ENCODE measurements at places on chromosomes 1 and 21. TPM values are rescaled to one million over a fixed set of nuclear protein-coding genes. Genes with fewer than 3 reads are reported as not detected.

The OR2L8 gene
- total RNA-seq, result not detected

The PCAT6 gene
- not detected for total RNA-seq

The ESRRG gene
- not detected for total RNA-seq

The TBX19 gene
- total RNA-seq, result 0.47 TPM

The SLC44A3 gene
- 3.8 TPM for total RNA-seq

DNA sequence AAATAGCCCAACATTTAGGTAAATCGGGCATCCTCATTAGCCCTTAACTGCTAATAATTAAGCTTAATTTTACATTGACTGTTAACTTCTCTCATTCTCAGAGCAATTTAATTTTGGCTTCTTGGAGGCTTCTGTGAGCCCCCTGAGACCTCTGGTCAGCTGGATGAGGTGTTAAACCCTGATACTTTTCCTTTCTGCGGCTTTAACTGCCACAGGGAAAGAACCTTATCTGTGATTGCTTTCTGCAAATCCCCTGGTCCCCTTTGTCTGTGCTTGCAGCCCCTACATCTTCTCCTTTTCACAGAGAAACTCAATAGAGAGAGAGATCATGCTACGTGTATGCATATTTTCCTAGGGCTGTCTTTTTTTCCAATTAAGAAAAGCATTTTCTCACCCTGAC lies 184.5 kb upstream of the CSF3R start:
- H3K27ac ChIP-seq, result no peak overlapping the region
- no peaks in the 10 kb centered on the region for H3K36me3 ChIP-seq
- no peak overlapping the region for H3K4me3 ChIP-seq
- no peak for DNase-seq

DNA sequence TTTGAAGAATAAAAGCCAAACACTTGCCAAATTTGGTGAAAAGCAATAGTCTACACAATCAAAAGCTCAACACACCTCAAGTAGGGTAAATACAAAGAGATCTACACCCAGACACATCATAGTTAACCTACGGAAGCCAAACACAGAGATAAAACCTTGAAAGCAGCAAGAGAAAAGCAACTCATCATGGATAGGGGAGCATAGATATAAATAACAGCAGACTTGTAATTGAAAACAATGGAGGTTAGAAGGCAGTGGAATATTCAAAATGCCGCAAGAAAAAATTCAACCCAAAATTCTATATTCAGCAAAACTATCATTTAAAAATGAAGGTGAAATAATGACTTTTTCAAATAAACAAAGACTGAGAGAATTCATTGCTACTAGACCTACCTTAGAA lies 105.1 kb downstream of the ITSN1 start:
- H3K27ac ChIP-seq, result no peak overlapping the region
- H3K27me3 ChIP-seq, result no peaks in the 10 kb centered on the region
- H3K4me1 ChIP-seq, result no peaks in the 10 kb centered on the region
- no peak overlapping the region for H3K4me3 ChIP-seq

DNA sequence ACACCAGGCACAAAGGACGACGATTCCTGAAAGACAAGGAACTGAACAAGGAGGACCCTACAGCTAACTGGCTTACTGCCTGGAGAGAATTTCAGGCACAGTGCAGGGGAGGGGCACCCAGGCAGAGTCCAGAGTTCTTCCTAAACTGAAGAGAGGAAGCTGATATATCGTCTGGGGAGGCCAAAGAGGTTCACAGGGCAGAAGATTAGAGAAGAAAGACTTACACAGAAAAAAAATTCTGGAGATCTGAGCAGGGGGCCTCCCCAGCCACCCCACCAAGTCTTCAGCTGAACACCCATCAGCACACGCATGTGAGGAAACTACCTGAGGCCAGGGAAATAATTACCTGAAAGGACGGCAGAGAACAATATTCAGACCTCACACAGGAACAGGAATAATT lies 24.6 kb downstream of the SORT1 start:
- H3K4me1 ChIP-seq, result peaks cover 40% of the 10 kb centered on the region
- H3K36me3 ChIP-seq, result no peaks in the 10 kb centered on the region
- no peaks in the 10 kb centered on the region for H3K27me3 ChIP-seq
- no peak for DNase-seq
- H3K4me3 ChIP-seq, result no peak overlapping the region

DNA sequence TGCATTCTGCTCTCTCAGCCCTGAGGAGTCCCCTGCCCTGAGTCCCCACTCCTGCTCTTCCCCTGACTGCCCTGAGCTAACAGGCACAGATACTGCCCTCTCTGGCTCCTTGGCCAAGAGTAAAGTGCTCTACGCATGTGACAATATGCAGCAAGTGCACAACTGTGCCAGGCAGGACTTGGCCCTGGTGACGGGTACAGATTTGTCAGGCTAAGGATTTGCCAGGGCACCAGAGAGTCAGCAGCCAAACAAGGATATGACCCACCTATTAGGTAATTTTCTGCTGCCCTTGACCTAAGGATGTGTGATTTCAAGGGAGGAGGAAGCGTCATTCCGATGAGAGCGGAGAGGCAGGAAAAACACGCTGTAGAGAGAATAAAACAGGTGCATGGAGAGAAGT lies 339.0 kb downstream of the PTPRU start:
- H3K36me3 ChIP-seq, result no peaks in the 10 kb centered on the region
- no peaks in the 10 kb centered on the region for H3K4me1 ChIP-seq
- no peak overlapping the region for H3K27ac ChIP-seq
- H3K4me3 ChIP-seq, result no peak overlapping the region

GRCh38 chr1:172870901-172871606 lies 179.7 kb downstream of the TNFSF18 start:
- H3K4me3 ChIP-seq, result no peak overlapping the region
- H3K27ac ChIP-seq, result no peak overlapping the region

DNA sequence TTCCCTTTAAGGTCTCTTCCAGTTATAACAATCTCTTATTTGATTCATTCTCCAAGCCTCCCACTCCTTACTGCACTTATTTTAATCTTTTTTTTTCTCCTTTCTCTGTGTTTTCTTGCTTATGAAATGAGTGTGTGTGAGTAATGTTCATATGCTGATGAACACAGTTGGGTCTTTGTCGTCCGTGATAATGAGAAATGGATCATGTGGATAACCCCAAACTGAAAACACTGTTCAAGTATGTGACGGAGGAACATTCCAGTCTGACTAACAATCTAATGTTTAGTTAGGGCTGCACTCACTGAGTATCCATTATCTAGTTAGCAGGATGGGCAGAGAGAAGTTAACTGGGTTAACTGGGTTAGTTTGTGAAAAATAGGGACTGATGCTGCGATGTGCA lies 253.1 kb upstream of the DUSP10 start:
- H3K4me1 ChIP-seq, result peaks cover 58% of the 10 kb centered on the region
- H3K27ac ChIP-seq, result peak overlapping the region; percentile 12
- H3K27me3 ChIP-seq, result no peaks in the 10 kb centered on the region

GRCh38 chr21:25396135-25396711 lies 211.1 kb downstream of the MRPL39 start:
- H3K4me3 ChIP-seq, result no peak overlapping the region
- H3K36me3 ChIP-seq, result no peaks in the 10 kb centered on the region
- H3K27me3 ChIP-seq, result no peaks in the 10 kb centered on the region
- no peak overlapping the region for H3K27ac ChIP-seq

GRCh38 chr1:118113261-118113660 lies 71.8 kb downstream of the SPAG17 start:
- H3K4me3 ChIP-seq, result no peak overlapping the region
- no peaks in the 10 kb centered on the region for H3K36me3 ChIP-seq
- H3K27ac ChIP-seq, result no peak overlapping the region
- H3K4me1 ChIP-seq, result peaks cover 36% of the 10 kb centered on the region

- H3K36me3 ChIP-seq, result peaks cover 36% of the 10 kb centered on the region
- no peak for DNase-seq
- no peaks in the 10 kb centered on the region for H3K27me3 ChIP-seq
- peak overlapping the region; percentile 63 for H3K27ac ChIP-seq
Measured at GRCh38 chr21:28974531-28975227, 18.0 kb downstream of the LTN1 start.

DNA sequence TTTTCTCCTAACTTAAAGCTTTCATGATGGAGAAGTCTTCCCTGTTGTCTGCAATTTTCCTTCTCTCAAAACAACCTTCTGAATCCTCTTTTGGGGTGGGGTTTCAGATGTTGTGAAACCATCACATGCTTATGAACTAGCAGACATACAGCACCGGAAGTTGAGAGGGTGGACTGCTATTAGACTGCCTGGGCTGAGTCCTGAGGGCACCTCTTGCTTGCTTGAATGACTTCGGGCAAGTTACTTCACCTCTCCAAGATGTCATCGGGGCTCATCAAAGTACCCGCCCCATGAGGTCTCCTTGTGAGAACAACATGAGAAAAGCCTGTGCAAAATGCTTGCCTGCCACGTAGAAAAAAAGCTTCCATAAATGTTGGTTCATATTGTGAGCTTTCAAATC lies 89.6 kb downstream of the CCDC185 start:
- no peak for DNase-seq
- H3K27me3 ChIP-seq, result no peaks in the 10 kb centered on the region
- H3K36me3 ChIP-seq, result no peaks in the 10 kb centered on the region
- H3K4me1 ChIP-seq, result peaks cover 13% of the 10 kb centered on the region
- no peak overlapping the region for H3K27ac ChIP-seq

GRCh38 chr1:63888984-63889383 lies 115.2 kb downstream of the ROR1 start:
- no peak for DNase-seq
- no peaks in the 10 kb centered on the region for H3K36me3 ChIP-seq
- H3K4me3 ChIP-seq, result no peak overlapping the region

DNA sequence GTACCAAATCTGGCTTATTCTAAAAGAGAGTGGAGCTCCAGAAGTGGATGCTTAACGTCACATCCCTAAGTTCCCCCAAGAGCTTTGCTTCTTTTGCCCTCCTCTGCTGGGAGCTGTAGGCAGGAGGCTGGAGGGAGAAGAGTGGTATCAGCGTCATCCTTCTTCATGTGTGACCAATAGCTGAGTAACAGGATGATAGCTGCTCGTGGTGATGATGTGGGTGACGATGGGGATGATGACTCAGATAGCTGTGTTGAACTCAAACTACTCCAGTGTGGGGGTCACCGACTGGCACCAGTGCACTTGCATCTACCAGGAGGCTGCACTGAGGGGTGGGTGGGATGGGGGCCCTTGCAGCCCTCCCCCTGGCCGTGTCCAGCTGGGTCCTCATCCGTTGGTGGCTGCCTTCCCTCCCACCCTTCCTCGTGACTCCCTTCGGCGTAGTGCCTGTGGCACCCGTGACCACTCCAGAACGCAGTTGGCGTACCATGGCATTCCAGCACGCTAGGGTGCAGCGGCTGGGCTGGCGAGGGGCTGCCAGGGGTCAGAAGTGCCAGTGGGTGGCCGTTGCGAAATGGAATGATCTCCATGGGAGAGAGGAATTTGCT lies 1.1 kb downstream of the IGFN1 start:
- peaks cover 20% of the 10 kb centered on the region for H3K4me1 ChIP-seq
- DNase-seq, result peak; percentile 51
- H3K4me3 ChIP-seq, result no peak overlapping the region
- no peaks in the 10 kb centered on the region for H3K36me3 ChIP-seq
- peak overlapping the region; percentile 29 for H3K27ac ChIP-seq

DNA sequence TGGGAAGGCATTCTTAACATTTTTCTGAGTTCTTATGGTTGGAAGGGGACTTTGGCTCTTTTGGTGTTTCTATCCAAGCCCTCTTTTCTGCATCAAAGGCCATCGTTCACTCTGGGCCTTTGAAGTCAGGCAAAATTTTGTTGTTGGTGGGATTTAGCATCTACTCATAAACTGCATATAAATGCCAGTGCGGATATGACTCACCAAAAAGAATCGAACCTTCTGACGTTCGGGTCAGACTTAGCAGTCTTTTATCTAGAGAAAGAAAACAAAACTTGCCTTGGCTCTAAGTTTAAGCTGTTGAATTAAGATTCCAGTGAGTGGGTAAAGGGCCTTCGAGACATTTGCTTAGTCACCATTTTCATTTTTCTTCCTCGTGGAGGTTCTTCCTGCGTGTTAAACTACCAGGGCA lies 51.4 kb downstream of the EVA1C start:
- DNase-seq, result peak; percentile 97
- peaks cover 10% of the 10 kb centered on the region for H3K36me3 ChIP-seq
- peaks cover 37% of the 10 kb centered on the region for H3K4me1 ChIP-seq
- no peaks in the 10 kb centered on the region for H3K27me3 ChIP-seq
- H3K27ac ChIP-seq, result peak overlapping the region; percentile 99

- H3K27ac ChIP-seq, result no peak overlapping the region
- peaks cover 7% of the 10 kb centered on the region for H3K4me1 ChIP-seq
- no peaks in the 10 kb centered on the region for H3K36me3 ChIP-seq
Measured at GRCh38 chr1:243249214-243249613, 5.9 kb downstream of the CEP170 start.

GRCh38 chr1:167634435-167634834 lies 4.4 kb downstream of the RCSD1 start:
- no peak overlapping the region for H3K27ac ChIP-seq
- no peaks in the 10 kb centered on the region for H3K36me3 ChIP-seq
- peaks cover 13% of the 10 kb centered on the region for H3K27me3 ChIP-seq

DNA sequence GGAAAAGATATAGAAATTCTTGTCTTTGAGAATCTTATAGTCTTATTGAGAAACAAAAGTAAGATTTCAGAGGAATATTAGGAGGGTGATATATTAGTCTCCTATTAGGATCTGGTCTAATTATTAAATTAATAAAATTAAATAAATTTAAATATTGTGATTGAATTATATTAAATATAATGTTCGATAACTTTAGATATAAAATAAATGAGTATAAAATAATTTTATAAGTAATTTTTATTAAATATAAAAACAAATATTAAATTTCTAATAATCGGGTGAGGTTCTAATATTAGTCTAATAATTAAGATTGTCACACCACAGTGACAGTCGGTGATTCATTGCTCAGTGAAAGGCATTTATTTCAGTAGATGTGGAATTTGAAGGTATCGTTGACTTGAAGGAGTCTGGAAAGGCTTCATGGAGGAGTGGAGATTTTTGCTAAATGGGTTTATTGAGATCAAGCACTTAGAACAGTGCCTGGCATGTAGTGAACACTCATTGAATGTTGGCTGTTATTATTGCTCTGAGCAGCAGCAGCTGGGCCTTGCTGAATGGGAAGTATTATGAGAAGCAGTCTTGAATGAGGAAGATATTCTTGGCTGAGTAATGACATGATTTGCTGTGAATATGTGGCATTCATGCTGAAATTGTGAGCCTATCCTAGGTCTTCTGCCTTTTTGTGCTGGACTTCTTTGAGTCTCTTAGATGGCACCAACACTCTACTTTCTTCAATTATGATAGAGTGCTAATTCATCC lies 74.6 kb downstream of the USP25 start:
- H3K27me3 ChIP-seq, result no peaks in the 10 kb centered on the region
- H3K4me3 ChIP-seq, result no peak overlapping the region
- no peaks in the 10 kb centered on the region for H3K4me1 ChIP-seq
- peaks cover 2% of the 10 kb centered on the region for H3K36me3 ChIP-seq

- H3K27ac ChIP-seq, result no peak overlapping the region
- H3K4me3 ChIP-seq, result peak overlapping the region; percentile 51
- H3K4me1 ChIP-seq, result peaks cover 22% of the 10 kb centered on the region
- H3K36me3 ChIP-seq, result no peaks in the 10 kb centered on the region
- peaks cover 45% of the 10 kb centered on the region for H3K27me3 ChIP-seq
- peak; percentile 70 for DNase-seq
Measured at GRCh38 chr1:180230791-180231505, 884 bp downstream of the LHX4 start.

DNA sequence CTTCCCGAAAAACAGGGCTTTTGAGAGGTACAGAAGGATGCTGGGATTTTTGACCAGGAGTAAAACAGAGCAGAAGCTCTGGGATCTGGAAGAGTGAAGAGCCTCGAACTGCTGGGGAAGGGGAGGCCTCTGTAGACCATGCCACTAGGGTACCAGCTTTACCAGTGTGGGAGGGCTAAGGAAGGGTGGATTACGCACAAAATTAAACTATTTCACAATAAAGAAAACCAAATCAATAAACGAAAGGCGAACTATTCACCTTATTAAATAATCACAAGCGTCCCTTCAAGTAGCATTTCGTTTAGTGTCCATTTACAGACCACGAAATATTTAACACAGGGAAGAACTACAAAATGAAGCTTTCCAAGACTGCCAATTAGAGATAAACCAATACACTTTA lies 723 bp downstream of the CZIB start:
- DNase-seq, result peak; percentile 4
- H3K4me3 ChIP-seq, result peak overlapping the region; percentile 86
- peak overlapping the region; percentile 82 for H3K27ac ChIP-seq
- no peaks in the 10 kb centered on the region for H3K27me3 ChIP-seq
- H3K36me3 ChIP-seq, result peaks cover 38% of the 10 kb centered on the region

Data from SJSA1 (cell line).